Suprapubic skin (tissue), 4 donors: ENCODE measurements at places on chromosomes 1 and 21.

DNA sequence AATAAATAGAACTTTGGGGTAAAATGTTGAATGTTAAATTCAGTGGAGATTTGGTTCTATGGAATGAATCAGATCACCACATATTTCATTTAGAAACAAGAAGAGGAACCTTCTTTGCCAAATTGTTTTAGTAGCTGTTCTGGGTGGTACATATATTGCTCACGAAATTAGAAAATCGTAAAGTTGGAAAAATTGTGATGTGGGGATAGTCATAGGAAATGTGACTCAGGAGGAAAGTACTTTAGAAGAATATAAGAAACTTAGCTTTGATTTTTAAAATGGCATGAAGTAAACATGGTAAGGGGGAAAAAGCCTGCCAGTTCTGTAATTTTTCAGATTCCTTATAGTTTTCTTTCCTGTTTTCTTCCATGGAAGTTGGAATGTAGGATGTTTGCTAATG is 27.4 kb downstream of the RRP15 start:
- no peak for DNase-seq

- no peak for DNase-seq
These were observed 21.0 kb upstream of the FUCA1 start for GRCh38 chr1:23889074-23889473.

DNA sequence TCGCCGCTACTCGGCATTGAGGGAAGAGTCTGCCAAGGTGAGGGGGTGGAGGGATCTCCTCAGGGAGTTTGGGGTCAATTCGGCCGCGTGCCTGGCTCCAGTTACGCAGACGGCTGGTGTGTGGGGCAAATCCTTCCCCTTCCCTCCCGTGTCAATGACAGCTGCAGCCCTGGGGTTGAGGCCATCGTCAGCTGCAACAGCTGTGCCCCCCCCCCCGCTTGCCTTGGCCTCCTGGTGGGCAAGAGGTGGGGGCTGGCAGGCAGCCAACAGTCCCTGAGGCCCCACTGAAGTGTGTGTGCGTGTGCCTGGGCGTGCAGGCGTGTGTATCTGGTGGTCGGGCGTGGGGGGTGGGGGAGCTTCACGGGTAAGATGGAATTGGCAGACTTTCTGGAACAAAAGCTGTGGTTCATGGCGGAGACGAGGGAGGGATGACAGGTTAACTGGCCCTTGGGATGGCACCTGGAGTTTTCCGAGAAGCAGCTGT is 25.6 kb downstream of the PPFIA4 start:
- DNase-seq, result no peak

DNA sequence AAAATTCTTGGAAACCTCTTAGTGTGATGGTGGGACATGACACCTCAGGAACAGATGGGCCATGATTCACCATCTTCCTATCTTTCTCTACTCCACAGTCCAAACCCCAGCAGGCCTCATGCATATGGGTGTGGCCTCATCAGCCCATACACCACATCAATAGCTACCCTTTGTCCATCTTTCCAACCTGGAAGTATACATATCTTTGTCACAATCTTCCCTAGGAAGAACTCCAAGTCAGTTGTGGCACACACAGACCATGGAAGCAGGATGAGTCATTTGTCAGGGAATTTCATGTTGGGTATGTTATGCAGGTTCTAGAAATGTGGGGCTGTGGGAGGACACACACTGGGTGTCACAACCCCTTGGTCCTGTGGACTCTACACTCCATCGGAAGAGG is 30.5 kb upstream of the CLCA4 start:
- no peak for DNase-seq

- no peak for DNase-seq
These were observed 93.7 kb downstream of the WDR3 start for GRCh38 chr1:118023199-118023598.

DNA sequence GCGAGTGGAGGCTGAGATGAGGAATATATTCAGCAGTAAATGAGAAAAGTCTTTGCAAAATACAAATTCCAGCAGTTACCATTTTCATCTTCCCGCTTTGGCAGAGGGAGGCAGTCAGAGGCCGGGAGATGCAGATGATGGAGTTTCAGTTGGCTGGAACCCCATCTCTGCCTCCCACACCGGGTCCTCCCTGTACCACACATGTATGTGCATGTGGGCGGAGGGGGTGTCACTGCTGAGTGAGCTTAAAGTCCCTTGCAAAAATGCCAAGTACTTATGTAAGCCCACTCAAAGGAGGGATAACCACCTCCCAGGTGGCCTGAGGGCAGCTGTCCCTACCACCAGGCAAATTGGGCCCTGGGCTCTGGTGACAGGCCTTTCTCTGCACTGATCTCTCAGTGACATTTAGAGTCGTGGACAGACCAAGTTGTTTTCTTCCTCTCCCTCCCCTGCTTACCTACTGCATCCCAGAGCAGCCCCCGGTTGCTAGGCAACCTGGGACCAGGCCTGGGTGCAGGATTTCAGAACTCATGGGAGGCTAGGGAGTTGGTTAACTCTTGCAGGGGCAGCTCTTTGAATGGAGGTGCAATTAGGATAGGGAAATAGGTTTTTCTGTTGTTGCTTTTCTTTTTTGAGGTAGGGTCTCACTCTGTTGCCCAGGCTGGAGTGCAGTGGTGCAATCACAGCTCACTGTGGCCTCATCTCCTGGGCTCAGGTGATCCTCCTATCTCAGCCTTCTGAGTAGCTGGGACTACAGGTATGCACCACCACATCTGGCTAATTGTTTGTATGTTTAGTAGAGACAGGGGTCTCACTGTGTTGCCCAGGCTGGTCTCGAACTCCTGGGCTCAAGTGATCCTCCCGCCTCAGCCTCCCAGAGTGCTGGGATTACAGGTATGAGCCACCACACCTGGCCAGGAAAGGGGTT is 17.1 kb upstream of the UBXN10 start:
- DNase-seq, result no peak

GRCh38 chr1:3809680-3810079 is 13.4 kb upstream of the LRRC47 start:
- no peak for DNase-seq

GRCh38 chr1:235898126-235898525 is 31.4 kb upstream of the LYST start:
- DNase-seq, result no peak

DNA sequence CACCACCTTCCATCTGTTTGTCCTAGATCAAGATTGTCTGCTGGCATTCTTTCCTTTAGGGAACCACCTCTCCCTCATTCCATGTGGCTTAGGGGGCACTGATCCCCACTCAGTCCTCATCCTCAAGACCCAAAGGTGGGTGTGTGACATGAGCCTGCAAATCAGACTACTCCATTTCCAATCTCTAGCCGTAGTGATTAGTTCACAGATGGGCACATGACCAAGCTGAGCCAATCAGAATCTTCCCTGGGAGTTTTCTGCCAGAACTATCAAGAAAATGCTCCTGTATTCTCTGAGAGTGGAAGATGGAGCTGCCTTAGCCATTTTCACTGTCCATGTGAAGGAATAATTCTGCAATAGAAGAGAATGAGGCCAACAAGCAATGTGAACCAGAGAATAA is 19.3 kb upstream of the PTPRF start:
- peak; percentile 12 for DNase-seq

GRCh38 chr1:160664573-160665051 is 17.8 kb upstream of the SLAMF1 start:
- no peak for DNase-seq
